Activated CD4-positive, alpha-beta T cell treated with anti-CD3 and anti-CD28 coated beads for 36 hours (primary cell): ENCODE measurements at places on chromosomes 1 and 21. TPM values are rescaled to one million over a fixed set of nuclear protein-coding genes. Genes with fewer than 3 reads are reported as not detected.

Gene C1orf141
- 0.11 TPM for total RNA-seq

Gene PLCH2
- total RNA-seq, result 5.1 TPM

DNA sequence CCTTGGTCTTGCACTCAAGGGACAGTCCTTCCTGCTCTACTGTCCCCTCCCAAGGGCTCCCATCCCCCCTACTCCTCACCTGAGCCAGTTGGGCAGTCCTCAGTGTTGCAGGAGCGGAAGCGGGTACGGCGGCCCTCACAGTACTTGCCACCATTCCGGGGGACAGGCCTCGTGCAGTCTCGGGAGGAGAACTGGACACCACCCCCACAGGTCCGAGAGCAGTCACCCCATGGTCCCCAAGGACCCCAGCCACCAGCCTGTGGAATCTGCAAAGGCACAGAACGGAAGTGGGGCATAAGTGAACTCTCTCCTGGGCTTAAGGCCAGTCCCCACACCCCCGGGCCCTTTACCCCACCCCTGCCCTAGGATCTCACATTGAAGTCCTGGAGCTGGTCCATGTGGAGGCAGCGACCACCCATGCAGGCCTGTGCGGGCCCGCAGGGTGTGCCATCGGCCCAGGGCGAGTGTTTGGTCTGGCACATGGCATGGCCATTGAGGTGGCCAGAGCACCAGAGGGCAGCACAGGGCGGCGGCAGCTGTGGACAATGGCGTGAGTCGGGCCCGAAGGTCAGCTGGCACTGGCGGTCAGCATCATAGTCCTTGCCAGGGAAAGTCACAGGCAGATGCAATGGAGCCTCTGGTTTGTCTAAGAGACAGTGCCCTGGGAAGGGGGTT is 5.2 kb downstream of the ADAMTS4 start:
- no peak for DNase-seq

GRCh38 chr1:15399710-15400109 is 10.0 kb upstream of the EFHD2 start:
- DNase-seq, result no peak

GRCh38 chr1:153816283-153816889 is 41.2 kb downstream of the SLC27A3 start:
- DNase-seq, result no peak

DNA sequence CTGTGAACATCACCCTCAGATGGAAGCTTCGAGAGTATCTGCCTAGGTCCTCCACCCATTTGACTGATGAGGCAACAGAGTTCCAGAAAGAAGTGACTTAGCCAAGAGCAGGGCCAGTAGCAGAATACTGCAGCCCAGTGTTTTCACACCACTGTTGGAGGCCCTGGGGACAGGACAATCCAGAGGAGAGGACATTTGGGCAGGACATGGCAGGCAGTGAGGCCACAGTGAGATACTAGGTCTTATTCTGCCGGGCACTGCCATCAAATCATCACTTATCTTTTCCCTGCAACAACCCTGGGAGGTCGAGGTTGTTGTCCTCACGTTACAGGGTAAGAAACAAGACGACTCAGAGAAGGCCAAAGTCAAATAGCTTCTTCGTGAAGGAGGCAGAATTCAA is 5.5 kb upstream of the FOXO6 start:
- no peak for DNase-seq

DNA sequence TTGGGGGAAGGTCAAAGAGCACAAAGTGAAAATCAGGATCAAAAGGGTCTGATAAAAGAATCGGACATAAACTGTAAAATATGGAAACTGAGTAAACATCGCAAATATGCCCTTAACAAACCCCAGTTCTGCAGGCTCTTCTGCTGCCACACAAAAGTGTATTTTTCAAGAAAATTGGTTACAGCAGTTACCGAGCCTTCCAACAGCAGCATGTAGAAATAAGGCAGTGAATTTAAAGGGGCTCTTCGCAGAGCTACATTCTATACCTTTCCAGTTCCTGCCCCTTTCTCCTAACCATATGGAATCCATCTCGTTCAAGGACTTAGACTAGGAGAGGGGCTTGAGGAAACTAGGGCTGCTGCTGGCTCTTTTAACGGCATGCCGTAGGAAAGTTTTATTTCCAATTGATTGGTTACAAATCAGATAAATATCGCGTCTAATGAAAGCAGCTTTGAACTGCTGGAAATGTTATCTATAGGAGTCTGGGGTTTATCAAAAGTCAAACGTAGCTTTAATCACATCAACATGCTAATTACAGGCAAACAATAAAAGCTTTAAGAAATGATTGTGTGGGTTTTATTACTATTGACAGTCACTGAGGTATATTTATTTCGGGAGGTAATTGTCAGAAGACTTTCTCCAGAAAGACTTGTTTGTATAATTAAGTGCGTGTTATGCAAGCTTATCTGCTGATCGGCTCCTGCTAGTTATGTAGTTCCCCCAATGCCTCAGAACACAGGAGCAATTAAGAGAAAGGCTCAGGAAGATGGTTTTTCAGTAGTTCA is 59.1 kb downstream of the GORAB start:
- DNase-seq, result no peak

GRCh38 chr21:39934895-39935294 is 67.7 kb downstream of the PCP4 start:
- no peak for DNase-seq
